Stimulated activated effector memory CD8-positive, alpha-beta T cell treated with anti-CD3 and anti-CD28 coated beads, Interleukin-12 subunit alpha, Interleukin-12 subunit beta, amount 100 ng/mL, for 72 hours (primary cell): ENCODE measurements at places on chromosomes 6 and 20.

GRCh38 chr6:75424618-75425548 lies 68.7 kb downstream of the FILIP1 start:
- no peak for DNase-seq

GRCh38 chr6:94902974-94903628 lies 674.2 kb upstream of the MANEA start:
- DNase-seq, result no peak

DNA sequence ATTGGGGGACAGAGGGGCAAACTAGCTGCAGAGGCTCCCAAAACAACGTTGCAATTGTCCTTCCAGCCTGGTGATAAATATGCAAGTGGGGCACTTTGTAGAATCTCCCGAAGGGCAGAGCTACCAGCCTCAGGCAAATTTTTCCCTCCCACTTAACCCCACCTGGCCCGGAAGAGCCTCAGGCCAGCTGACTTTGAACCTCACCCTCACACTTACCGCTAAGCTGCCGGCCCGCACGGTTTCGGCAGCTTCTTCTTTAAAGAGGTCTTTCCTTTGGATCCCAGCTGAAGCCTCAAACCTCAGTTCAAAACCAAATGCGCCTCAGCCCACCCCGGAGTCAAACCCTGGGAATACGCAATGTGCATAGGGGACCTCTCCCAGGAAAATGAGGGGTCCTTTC lies 2.5 kb downstream of the OVOL2 start:
- no peak for DNase-seq

GRCh38 chr20:41627001-41627495 lies 8.9 kb upstream of the CHD6 start:
- no peak for DNase-seq

DNA sequence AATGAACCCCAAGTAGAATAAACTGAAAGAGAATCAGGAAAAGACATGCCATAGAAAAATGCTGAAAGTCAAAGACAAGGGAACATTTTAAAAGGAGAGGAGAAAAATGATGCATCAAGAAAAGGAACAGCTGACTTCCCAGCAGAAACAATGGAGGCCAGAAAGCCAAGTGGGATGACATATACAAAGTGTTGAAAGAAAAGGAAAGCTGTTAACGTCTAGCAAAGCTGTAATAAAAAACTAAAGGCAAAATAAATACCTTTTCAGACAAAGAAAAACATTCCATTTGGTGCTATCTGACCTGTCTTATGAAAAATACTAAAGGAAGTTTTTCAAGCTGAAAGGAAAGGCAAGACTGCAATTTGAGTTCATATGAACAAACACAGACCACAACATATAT lies 34.1 kb upstream of the PDE10A start:
- DNase-seq, result no peak

DNA sequence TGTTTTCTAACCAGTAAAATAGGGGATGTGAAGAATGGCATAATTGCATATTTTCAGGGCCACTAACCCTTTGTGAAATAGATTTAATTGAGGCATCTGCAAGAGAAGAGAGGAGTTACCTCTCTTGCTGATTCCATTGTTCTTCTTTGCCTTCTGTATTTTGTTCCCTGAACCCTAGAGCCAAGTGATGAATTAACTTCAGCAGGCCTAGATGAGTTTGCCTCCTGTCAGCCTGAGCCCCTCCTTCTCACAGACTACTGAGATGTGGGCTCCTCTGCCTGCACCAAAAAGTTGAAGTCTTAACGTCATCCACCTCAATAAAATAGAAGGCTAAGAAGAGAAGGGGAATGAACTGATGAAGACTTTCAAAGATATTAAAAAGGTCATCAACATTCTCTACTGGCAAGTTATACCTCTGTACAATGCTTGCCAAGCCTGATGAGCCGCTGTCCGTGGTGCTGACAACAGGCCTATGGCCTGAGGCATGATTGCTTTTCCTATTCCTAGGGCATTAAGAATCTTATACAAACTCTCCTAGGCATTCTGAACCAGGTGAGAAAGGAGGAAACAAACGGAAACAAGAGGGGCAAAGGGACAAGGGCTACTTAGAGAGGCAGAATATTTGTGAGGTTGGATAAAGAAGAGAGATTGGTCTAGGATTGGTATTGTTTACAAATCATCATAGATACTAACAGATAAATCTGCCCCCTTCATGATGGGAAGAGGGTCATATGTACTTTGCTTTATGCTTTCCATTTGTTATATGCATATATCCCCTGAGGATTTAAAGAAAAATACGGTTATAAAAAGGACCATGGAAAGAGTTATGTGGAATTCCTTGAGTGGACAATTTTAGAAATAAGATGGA lies 46.8 kb downstream of the CD24 start:
- peak; percentile 50 for DNase-seq

- DNase-seq, result peak; percentile 15
Measured at GRCh38 chr6:135270676-135271536, 89.8 kb downstream of the MYB start.

DNA sequence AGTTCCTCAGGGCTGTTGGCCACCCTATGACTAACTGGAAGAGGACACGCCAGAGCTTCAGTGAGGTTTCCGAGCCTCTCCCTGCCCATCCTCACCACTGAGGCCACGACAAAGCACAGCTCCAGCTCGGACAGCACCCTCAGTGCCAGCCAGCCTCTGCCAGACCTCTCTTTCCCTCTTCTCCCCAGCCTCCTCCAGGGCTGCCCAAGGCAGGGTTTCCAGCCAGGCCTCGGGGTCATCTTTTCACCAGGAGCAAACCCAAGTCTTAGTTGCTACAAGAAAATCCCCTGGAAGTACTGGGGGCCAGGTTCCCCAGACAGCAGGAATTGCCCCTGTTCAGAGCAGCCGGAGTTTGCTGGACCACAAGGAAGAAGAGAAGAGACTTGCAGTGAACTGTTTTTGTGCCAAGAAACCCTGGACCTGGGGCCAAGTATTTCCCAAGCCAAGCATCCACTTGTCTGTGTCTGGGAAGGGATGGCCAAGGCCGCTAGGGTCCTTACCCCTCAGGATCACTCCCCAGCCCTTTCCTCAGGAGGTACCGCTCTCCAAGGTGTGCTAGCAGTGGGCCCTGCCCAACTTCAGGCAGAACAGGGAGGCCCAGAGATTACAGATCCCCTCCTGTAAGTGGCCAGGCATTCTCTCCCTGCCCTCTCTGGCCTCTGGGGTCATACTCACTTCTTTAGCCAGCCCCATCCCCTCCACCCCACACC lies 41.6 kb downstream of the PLAGL2 start:
- no peak for DNase-seq

DNA sequence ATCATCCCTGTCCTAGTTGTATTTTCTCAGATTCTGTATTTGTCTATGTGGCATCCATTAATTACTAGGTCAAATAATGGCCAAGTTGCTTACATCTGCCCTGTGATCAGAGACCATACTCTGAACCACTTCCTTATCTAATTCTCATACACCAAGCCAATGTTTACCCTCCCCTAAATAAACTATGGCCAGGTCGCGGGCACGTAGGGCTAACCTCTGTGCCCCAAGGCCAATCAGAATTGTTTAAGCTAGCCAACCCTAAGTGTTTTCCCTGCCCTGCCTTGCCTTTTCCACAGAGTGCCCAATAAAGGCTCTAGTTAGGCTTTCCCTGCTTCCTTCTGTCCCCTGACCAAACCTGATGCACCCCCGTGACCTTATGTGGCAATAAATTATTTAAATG lies 2.8 kb upstream of the CALHM4 start:
- no peak for DNase-seq

GRCh38 chr6:100988391-100988984 lies 107.4 kb upstream of the ASCC3 start:
- DNase-seq, result no peak

DNA sequence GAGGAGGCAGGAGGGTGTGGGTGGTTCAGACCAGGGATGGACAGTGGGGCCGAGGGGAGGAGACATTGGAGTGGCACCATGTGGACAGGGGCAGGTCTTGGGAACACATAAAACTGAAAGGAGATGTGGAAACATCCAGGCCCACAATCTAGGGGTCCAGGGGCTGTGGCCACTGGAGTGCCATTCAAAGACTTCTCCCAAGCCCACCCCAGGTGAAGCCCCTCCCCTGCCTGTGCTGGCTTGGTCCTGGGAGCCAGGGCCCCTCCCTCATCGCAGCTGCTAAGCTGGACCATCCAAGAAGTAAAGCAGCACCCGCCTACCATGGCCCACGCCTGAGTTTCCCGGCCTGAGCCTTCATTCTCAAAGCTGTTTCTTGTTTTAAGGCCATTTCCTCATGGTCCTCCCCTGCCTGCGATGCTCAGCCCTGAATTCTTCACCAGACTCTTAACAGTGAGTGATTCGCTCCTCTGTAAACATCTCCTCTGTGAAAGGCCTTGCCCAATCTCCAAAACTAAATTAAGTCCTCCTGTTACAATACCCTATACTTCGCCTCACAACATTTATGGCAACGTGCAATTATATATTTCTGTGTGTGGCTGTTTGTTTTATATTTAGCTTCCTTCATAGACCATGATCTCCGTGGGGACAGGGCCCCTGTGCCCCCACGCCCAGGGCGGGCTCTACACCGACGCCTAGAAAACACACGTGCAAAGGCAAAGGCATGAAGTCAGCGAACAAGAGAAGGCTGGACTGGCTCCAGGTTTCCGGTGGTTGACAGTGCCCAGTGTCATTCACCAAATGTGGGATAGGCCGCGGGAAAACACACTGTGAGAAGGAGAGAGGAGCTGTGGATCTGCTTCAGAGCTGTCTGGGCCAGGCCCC lies 267.8 kb downstream of the ERMARD start:
- DNase-seq, result no peak

DNA sequence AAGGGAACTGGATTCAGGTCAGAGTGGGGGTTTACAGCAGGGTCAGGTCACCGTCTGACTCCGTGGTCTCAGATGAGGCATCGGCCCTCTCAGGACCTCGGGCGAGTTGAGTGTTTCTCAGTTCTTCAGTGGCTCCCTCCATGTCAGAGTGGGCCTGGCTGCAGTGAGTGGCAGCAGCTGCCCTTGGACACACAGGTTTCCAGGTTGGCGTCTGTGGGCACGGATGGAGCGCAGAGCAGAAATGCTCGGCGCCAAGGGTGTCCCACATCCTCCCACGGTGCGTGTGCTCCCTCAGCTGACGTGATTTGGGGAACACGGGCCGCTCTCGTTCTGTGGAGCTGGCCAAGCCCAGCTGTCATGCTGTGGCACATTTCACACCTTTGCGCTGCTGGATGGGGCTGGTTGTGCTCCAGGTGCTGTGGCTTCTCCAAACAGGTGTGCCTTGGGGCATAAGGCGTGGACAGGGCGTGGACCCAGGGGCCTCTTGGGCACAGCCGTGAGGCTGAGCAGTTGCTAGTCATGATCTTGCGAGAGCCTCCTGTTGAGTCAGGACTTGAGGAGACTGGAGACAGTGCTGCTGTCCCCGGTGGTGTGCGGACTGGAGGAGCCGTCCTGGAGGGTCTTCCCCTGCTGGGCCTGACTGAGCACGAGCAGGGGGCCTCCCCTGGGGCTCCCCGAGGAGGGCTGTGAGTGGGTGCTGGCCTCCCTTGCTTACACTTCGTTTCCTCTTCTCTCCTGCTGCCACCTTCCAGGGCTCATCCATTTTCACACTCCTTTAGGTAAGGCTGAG lies 9.5 kb upstream of the DNAJC5 start:
- no peak for DNase-seq

GRCh38 chr6:106390088-106390487 lies 29.6 kb downstream of the CRYBG1 start:
- no peak for DNase-seq

DNA sequence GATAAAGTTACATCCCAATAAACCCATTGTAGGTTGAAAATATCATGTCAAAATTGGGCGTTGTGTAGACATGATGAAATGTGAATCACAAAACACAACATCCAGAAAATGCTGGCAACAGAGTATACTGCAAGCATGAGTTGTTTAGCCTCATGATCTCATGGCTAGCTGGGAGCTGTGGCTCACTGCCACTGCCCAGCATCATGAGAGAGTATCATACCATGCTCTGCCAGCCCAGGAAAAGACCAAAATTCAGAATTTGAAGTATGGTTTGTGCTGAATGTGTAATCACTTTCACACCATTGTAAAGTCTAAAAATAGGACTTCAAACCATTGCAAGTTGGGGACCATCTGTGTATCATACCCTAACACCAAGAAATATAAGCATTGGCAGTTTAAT lies 45.2 kb upstream of the SMAP1 start:
- no peak for DNase-seq

- DNase-seq, result no peak
Measured at GRCh38 chr6:117956386-117956785, 49.3 kb downstream of the SLC35F1 start.

DNA sequence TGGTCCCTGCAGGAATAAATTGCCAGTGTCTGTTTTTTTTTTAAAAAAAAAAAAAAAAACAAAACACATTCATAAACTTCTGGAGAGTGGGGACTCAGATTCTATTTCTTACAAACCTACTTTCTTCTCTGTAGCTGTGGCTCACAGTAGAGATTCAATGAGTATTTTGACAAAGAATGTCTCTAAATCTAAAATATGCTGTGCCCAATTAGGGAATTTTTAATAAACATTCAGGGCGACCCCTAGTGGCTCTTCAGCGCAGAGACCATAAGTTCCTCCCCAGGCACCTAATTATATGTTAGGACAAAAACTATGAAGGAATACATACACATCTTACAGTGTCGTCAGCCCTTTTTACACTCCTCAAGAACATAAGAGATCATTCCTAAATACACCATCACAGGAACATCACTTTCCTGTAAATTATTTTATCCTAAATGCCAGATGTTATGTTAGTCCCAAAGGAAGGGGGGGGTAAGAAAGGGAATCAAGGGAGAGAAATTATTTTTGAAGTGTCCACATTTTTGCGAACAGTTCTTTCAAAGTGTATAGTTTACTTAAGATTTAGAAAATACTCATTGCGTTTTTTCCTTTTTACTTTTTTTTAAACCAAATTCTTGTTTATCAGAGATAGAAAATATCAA lies 21.8 kb upstream of the NAA20 start:
- no peak for DNase-seq

DNA sequence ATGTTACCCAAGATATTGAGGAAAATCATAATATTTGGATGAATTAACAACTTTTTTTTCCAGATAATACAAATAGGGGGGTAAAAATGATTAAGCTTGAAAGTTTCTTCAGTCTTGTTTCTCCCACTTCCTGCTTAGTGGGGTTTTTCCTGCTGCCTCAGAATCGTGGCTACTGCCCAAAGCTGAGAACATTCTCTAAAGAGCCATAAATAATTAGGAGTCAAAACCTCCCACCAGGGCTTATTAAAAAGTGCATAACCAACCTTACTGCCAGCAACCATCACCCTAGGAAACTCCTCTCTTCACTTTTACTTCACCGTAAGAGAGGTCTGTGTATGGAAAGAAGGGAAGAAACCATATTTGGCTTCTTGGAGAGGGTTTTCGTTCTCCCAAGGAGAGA lies 9.0 kb upstream of the LCA5 start:
- no peak for DNase-seq

DNA sequence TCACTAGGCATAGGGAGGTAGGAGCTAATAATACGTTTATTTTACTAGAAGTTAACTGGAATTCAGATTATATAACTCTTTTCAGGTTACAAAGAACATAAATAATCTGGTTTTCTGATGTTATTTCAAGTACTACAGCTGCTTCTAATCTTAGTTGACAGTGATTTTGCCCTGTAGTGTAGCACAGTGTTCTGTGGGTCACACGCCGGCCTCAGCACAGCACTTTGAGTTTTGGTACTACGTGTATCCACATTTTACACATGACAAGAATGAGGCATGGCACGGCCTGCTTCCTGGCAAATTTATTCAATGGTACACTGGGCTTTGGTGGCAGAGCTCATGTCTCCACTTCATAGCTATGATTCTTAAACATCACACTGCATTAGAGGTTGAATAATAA lies 1.1 kb downstream of the HFE start:
- DNase-seq, result no peak

GRCh38 chr6:121450242-121450641 lies 14.8 kb downstream of the GJA1 start:
- no peak for DNase-seq

GRCh38 chr20:24523661-24524060 lies 54.2 kb downstream of the SYNDIG1 start:
- no peak for DNase-seq
